ENCODE measurements at places on chromosomes 1 and 21.

DNA sequence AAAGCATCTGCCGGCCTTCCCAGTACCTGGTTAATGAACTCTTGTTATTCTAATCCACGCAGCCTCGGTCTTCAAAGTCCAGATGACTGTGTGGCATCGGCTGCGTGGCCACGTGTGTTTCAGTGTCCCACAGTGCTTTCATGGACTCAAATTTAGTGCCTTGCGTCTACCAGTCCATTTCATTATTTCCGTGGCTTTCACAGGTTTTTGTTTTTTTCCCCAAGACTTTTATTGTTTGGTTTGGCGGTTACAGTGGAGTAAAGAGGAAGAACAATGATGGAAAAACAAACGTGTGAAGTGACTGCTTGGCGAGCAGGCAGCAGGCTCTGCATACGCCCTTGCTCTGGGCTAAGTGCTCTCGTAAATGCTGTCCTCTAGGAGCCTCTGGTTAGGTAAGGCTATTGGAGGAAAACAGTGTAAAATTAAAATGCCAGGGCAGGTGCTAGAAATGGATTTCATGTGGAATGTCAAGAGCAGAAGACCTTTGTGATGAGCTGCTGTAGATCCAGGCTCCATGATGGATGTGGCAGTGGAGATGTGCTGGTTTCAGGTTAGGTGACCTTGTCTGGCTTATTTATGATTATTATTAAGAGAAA, 536.3 kb downstream of the KIF26B start:
- DNase-seq: no peak

- no peak for DNase-seq
These were observed 45.7 kb downstream of the CDCP2 start for GRCh38 chr1:54107131-54107530.

GRCh38 chr1:231969076-231969475, 342.5 kb downstream of the DISC1 start:
- DNase-seq: no peak

- peak; percentile 12 for DNase-seq
These were observed 124.2 kb upstream of the L1TD1 start for GRCh38 chr1:62070384-62071011.

DNA sequence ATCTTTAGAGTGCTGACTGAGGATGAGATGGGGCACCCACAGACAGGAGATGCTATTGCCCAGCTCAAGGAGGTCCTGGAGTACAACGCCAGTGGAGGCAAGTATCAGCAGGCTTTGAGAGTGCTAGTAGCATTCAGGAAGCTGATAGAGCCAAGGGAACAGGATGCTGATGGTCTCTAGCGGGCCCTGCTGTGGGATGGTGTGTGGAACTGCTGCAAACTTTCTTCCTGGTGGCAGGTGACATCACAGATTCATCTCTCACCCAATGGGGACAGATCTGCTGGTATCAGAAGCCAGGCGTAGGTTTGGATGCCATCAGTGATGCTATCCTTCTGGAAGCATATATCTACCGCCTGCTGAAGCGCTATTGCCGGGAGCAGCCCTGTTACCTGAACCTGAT, 609.8 kb upstream of the NCAM2 start:
- no peak for DNase-seq

DNA sequence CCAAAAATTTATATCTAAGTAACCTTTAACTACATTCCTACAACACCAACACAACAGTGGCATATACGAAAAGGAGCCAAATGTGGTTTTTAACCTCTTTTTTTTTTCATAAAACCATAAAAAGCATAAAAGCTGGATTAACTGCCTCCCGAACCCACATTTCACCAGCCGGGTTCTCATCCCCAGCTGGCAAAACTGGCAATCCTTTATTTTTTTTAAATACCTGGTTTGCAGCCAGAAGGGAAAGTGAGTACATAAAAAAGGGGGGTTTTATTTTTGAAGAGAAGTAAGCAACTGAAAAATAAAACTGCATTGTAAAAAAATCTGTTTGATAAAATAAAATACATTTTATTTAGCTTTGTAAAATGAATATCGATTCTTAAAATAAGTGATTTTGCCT, 295.4 kb downstream of the AKT3 start:
- DNase-seq: no peak

DNA sequence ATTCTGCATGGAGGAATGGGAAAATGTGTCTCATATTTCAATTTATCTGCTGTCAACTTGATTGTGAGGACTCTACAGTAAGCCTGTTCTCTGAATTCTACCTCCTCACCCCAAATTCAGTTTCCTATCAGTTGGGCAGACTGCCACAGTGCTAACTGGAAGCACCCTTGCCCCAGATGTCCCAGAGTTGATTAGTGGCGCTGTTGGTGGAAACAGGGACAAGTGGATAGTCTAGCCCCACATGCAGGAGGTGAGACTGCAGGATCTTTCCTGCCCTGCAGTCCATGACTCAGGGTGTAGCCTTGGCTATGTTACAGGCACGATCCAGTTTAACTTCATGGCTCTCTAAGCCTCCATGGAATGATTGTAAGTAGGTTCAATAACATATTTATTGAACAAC, 22.1 kb downstream of the ADAM30 start:
- DNase-seq: no peak

DNA sequence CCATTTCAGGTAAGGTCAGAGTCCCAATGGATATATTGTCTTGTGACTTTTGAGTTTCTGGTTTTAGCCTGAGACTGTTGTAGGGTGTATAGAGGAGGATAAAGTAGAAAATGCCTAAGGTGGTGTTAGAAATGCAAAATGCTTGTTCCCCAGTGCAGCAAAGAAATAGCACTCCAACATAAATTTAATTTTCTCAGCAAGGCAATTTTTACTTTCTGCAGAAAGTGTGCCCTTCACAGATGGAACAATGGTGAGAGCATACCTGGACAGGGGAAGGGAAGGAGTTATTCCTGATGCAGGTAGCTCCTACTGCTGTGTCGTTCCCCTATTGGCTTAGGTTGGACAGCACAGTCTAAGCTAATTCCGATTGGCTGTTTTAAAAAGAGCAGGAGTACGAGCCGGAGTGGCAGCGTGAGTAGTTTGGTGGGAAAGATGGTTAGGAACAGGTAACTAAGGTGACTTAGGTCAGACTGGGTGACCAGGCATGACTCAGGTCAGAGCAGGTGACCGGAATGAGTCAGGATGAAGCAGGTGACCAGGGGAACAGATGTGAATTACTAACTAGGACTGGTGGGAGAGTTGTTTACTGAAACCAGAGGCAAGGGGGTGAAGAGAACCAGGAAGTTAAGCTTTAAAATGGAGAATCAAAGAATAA, 21.5 kb downstream of the SPATA45 start:
- DNase-seq: no peak

DNA sequence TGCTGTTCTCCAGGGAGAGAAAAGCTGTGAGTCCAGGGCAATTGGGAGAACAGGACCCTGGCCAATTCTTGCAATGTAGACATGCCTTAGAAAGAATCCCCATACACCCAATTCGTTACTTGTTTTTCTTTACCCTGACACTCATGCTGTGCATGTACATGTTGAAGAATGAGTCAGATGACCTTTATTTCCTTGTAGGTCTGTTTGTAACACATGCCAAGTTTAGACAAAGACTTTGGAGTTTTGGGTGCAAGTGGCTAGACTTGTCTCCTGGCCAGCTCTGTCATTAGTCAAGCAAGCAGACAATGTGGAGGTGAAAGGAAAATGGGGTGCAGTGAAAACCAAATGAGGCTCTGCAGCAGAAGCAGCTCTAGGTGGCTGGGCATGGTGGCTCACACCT, 38.1 kb downstream of the GNPAT start:
- DNase-seq: no peak

DNA sequence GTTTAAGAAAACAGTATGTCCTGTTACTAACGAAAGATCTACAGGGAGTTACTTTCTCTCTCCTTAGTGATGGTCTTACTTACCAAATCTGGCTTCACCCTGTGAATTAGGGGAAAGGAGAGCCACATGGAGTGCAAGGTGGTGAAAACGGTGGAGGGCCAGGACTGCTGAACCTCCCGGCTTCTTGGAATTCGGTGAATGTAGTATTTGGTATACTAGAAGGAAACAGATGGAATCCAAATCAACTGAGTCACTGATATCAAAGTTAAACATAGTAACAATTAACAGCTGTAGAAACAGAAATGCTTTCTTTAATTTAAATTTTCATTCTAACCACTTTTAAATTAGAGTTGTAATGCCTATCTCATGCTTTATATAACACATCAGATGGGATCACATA, 45.7 kb downstream of the ALG14 start:
- no peak for DNase-seq

- DNase-seq: no peak
These were observed 79.2 kb downstream of the UBIAD1 start for GRCh38 chr1:11352058-11352715.

GRCh38 chr1:153349363-153350320, 1.0 kb upstream of the PGLYRP4 start:
- no peak for DNase-seq

- no peak for DNase-seq
These were observed 22.9 kb upstream of the NDC1 start for GRCh38 chr1:53860967-53861411.

DNA sequence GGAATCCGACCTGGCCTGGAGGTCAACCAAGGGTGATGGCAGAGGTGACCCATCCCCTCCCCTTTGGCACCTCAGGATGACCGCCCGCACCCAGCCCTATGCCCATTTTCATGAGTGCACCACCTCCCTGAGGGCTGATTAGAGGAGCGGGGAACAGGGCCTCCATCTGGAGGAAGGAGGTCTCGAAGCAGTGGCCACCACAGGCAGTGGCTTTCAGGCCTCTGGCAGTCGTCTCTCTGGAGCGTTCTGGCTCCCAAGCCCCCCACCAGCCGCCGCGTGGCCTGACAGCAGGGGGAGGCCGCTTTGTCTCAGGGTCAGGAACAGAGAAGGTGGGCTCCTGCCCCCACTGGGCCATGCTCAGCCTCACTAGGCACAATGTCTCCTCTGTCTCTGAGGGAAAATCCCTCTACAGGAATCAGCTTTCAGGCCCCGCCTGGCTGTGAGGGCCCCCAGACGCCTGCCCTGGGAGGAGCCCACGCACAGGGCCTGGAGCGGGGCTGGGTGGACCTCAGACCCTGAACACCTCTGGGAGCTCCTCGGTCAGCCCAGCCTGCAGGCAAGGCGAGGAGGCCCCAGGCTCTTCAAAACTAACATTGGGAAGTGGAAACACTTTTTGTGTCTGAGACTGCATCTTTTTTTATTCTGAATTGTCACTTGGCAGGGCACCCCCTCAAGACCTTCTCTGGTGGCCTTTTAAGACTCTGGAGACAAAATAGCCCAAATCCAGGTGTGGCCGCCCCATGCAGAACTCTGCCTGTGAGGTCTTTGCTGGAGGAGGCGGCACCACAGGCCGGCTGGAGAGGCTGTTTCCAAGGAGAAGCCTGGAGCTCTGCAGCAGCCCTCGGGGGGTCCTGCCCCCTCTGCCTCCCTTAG, 127.7 kb upstream of the ARHGEF16 start:
- no peak for DNase-seq

DNA sequence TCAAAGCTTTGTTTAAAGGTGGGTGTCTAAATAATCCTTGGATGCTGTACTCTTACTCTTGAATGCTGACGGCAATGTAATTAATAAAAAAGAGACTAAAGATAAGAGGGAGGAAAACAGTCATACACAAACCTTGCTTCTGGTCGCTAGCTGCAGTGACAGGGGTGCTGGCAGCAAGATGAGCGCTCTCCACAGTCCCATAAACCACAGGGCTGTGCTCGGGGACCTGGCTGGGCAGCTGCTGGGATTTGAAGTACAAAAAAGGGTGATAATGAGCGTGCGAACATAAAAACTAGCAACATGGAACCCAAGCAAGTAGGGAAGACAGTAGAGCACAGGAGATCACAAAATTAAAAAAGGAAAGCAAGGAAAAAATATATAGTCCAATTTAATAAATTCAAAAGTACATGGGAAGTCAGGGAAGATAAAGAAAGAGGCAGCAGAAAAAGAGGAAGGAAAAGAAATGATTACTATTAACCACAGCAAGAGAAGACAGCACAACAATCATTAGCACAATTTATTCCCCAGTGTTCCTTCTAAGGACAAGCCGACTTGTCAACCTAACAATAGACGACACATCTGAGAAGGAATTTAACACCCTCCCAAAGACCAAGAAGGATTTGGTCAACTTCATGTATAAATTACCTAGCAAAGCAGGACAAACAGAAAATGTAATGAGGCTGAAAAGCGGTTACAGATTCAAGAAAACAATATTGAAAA, 162.9 kb upstream of the HP1BP3 start:
- no peak for DNase-seq

DNA sequence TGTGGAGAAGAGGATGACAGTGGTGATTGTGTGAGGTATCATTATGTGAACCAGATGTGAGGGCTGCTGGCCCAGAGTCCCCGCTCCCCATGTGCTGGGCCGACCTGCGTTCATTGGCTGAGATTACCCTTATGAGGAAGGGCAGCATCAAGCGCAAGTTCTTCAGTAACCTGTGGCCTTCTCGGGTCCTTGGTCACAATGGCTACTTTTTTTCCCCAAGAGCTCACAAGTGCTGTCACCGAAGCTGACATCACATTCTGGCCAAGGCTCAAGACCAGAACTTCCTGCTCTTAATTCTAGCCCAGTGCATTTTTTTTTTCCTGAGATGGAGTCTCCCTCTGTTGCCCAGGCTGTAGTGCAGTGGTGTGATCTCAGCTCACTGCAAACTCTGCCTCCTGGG, 262.9 kb downstream of the RHOU start:
- DNase-seq: no peak

GRCh38 chr1:218739426-218739825, 394.3 kb downstream of the TGFB2 start:
- DNase-seq: no peak

GRCh38 chr1:9744106-9744799, 79.5 kb downstream of the CLSTN1 start:
- no peak for DNase-seq

GRCh38 chr1:81894867-81895266, 94.1 kb downstream of the ADGRL2 start:
- DNase-seq: no peak

DNA sequence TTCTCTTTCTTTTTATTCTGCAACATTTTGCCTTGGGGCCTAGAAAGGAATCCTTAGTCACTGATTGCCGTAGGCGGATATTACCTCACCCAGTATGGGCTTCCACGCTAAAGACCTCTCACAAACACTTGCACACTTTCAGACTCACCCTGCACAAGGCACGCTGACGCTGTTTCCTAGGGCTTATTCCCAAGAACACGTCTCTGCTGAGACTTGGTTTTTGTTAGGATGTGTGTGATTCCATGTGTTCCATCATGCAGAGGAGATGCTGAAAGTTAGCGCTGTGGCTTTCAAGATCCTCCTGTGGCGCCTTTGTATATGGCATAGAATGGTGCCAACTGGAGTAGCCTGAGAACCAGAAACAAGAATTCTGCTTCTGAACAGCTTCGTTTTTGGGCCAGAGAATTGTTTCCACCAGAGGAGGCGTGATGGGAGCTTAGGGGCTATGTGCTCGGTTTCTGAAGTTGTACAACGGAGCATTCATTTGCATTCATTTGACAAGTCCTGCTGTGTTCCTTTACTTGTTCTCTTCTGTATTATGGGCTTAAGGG, 297.0 kb downstream of the DISC1 start:
- DNase-seq: no peak
